ENCODE measurements at places on chromosomes 2 and 18.

DNA sequence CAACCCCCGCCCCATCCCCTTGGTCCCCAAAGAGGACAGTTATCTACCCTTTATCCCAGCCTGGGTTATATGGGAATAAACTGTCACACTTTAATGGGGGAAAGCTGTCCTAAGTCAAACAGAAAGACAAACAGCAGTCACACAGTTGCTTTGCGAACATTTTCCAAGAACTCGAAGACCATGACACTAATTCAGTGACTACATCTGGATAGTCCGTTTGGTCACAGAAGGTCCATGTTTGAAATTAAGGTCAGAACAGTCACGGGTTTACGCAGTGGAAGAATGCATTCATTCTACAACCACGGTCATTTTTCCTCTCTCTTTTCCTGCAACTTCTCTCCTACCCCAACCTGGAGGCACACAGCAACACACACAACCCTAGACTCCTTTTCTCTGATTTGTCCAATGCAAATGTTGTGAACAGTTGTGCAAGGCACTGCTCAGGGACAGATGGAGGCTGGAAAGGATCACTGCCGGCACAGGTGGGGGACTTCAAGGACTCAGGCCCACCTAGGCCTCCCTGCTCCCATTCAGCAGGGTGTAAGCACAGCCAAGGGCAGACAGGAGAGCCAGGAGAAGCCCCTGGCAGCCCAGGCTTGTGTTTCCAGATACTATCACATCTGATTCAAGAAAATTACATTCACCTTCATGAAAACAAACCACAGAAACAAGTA lies 39.9 kb downstream of the ZNF516 start:
- no peak for DNase-seq

GRCh38 chr2:239065962-239066361 lies 218.1 kb downstream of the TWIST2 start:
- DNase-seq = no peak

DNA sequence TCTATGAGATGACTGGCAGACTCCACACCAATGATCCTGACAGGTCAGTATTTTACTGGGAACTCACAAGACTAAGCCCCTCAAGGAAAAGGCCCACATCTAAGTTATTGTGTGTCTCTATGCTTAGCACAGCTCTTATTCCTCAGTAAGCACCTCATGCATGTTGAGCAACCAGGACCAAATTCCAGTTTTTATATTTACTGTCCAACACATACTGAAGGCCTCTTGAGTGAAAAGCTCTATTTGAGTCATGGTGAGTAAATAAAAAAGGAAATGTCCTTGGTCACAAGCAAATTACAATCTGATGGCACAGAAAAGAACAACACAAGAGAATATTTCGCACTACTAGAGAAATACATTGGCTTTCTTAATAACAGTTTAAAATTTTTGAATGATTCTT lies 87.9 kb upstream of the ETAA1 start:
- DNase-seq = no peak

DNA sequence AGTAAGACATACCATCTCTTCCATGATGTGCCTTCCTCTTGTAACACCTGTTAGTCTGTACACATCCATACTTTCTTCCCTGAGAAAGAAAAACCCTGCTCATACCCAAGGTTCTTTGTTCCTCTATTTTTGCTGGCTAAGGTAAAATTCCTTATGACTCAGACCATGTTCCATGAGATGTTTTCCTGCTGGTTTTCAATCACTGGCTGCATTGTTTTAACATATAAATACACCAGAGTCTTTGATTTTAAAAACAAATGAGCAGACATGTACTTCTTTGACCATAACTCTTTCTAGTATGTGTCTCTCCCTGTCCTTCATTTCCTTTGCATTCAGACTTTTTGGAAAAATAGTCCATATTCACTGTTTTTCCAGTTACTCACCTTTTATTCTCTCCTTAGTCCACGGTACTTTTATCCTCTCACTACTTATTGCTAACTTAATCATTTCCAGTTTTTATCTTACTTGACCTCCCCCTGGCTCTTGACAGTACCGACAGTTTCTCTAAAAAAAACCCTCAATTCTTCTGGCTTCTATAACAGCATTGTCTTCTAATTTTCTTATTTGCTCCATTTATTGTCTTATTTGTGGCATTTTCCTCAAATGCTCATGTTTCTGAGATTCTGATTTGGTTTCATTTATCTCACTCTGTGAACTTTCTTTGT lies 4.3 kb downstream of the VAPA start:
- DNase-seq = no peak

DNA sequence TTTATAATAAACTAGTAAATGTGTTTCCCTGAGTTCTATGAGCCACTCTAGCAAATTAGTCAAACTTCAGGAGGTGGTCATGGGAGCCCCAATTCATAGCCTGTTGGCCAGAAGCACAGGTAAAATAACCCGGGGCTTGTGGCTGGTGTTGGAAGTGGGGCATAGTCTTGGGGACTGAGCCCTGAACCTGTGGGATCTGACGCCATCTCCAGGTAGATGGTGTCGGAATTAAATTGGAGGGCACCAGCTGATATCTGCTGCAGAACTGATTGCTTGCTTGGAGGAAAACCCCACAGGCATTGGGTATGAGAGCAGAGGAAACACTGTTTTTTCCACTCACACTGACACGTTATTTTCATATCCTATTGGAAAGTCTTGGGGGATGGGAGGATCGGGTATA lies 14.1 kb downstream of the NMS start:
- DNase-seq = no peak

DNA sequence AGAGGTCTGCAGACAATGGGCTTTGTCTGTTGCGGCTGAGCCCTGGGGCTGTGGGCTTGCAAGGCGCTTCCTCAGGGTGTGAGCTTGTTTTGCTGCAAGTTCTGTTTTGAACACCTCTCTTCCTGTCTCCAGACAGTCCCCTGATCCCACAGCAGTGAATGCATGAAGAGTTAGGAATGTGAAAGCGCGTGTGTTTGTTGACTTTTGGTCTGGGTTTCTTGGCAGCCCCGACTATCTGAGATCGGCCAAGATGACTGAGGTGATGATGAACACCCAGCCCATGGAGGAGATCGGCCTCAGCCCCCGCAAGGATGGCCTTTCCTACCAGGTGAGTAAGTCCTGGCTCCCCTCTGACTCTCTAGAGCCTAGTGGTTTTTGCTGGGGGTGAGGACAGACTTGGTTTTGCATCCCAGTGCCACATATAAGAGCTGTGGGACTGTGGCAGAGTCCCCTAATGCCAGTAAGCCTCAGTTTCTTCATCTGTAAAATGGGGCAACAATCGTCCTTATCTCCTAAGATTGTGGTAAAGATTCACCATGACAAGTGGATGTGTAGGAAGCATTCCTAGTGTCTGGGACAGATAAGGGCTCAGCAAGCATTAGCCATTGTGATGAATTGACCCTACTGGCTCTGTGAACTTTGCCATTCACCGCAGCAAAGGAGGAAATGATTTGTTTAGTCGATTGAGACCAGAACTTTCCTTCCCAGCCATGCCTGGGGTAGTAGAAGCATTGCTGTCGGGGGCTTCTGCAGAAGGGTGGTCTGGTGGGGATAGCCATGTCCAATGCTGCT lies 3.0 kb downstream of the LBH start:
- no peak for DNase-seq

GRCh38 chr2:206324869-206325268 lies 50.4 kb downstream of the ZDBF2 start:
- DNase-seq = no peak

- no peak for DNase-seq
Observed at GRCh38 chr2:234355808-234356365, 141.0 kb downstream of the ARL4C start.

DNA sequence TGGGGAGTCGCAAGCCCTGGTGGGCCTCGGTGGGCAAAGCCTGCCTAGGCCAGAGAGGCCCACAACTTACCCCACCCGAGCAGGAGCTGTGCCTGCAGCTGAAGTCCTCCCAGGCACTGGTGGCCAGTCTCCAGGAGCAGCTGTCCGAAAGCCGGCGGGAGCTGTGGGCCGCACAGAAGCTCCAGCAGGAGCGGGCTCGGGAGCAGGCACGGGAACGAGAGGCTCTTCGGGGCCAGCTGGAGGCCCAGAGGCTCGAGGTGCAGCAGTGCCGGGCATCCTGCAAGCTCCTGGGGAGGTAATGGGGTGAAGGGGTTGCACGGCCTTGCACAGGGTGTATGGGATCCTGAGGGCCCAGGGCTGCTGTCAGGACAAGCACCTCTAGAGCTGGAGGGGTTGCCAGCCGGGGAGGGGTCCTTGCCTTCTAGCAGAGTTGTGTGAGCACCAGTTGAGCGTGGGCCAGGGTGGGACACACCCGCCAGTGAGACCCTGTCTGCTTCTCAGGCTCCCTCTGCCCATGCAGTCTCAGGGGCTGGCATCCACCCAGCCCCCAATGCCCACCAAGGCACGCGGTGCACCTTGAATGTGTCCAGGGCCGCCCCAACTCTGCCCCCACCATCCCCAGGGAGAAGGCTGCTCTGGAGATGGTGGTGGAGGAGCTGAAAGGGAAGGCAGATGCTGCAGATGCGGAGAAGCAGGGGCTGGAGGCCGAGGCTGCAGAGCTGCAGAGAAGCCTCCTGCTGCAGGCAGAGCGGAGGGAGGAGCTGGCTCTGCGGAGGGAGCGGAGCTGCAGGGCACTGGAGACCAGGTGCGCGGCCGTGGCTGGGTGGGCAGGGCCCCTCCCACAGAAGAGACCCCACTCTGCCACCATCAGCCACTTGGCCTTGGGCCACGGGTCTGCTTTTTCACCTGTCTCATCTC lies 27.2 kb downstream of the CROCC2 start:
- no peak for DNase-seq

GRCh38 chr2:70214953-70215549 lies 24.2 kb upstream of the C2orf42 start:
- DNase-seq = no peak

DNA sequence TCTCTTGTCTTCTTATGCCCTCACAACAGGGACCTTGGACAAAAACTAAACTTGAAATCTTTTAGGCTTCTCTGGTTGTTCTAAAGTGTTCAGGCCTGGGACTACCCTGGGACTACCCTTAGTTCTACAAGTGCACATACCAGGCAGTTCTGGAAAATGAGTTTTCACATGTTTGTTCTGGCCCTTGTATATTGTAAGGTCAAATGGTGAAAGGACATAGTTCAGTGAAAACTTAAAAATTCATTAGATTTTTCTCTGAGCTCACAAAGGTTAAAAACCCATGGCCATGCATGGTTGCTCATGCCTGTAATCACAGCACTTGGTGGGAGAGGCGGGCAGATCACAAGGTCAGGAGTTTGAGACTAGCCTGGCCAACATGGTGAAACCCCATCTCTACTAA lies 875.5 kb upstream of the FAM98A start:
- no peak for DNase-seq

GRCh38 chr2:240392084-240392947 lies 43.1 kb upstream of the GPC1 start:
- no peak for DNase-seq

DNA sequence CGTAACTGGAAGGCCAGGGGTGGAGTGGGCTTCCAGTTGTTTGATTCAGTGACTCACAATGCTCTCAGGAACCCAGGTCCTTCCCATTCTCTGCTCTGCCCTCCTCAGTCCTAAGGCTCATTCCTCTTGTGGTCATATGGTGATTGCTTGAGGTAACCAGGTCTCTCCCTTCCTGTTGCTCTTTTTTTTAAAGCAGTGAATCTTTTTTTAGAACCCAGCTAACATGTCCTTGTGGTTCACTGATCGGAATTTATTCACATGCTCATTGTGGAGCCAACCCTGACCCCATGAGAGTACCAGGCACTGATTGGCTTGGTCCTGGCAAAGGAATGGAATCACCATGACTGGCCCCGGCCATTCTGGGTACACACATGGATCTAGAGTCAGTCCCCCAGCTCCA lies 7.4 kb downstream of the THNSL2 start:
- no peak for DNase-seq

GRCh38 chr2:20172273-20173055 lies 52.5 kb downstream of the SDC1 start:
- DNase-seq = no peak

GRCh38 chr2:154392256-154392655 lies 306.2 kb upstream of the KCNJ3 start:
- no peak for DNase-seq

DNA sequence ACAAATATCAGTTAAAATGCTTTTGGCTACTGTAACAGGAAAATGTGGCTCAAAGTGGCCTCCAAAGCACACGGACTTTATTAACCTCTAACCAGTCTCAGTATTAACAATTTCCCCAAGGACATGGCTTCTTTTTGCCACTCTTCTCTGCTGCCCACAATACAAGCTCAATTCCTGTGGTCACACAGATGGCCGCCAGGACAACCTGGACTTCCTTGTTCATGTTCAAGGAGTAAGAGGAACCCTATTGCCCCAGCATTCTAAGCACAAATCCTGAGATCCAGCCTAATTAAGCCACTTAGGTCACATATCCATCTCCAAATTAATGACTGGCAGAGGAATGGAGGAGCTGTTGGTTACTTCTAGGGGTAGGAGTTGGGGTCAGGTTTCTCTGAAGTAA lies 38.2 kb downstream of the AOX1 start:
- DNase-seq = no peak

DNA sequence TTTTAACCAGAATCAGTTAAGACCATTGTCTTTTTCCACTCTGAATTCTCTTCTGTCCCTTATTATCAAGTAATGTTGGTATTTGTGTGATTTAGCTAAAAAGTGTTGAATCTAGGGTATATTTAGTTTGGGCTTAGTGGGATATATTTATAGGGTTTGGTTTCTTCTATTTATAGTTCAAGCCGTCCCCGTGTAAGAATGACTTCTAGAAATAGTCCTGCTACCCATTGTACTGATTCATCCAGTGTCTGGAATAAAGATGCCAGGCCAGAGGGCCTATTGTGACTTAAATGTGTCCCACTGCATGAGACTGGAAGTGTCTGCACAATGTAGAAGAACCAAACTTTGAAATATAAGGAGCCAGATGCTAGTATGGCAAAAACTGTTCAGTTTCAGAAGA lies 364.8 kb downstream of the TNS1 start:
- DNase-seq = no peak
